ENCODE measurements at places on chromosomes 13 and 19.

GRCh38 chr13:60120617-60121336 is 43.0 kb downstream of the DIAPH3 start:
- no peak for DNase-seq

DNA sequence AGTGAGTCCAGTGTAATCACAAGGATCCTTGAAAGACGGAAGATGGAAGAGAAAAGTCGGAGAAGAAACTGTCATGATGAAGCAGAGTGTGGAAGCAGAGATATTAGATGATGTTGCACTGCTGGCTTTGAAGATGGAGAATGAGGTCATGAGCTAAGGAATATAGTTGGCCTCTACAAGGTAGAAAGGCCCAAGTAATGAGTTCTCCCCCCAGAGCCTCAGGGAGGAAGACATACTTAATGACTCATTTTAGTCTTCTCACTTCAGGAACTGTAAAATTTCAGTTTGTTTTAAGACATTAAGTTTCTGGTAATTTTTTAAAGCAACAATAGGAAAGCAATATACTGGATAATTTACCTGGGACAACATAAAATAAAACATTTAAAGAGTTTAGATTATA is 1331.5 kb upstream of the PCDH20 start:
- DNase-seq: no peak

DNA sequence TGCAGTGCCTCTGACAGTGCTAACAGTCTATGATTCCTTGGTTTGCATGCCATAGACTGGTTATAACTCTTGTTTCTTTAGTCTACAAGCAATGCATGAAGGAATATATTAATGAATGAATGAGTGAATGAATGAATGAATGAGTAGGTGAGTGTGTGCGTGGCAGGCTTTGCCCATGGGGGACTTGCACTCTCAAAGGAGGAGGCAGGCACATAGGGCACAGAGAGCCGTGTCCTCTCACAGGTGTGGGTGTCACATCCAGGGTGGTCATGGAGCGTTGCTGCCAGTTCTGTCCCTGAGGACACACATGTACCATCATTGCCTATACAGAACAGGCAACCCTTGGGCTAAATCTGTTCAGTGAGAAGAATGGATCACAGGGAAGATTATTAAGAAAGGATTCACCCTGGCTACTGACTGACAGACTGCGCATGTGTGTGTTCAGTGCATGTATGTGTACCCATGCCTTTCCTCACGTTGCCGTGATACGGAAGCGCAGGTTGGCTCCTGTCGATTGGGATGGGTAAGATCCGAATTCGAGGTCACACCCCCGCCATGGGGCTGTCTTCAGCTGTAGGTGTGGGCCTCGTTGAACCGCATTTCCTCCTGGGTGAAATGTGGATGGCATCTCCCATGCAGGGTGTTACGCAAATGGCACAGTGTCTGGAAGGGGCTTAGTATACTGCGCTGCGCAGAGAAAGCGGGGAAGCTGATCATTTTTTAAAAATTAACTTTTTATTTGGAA is 161.4 kb downstream of the STK24 start:
- DNase-seq: no peak

- DNase-seq: no peak
Observed at GRCh38 chr13:31331068-31331467, 131.3 kb downstream of the B3GLCT start.

DNA sequence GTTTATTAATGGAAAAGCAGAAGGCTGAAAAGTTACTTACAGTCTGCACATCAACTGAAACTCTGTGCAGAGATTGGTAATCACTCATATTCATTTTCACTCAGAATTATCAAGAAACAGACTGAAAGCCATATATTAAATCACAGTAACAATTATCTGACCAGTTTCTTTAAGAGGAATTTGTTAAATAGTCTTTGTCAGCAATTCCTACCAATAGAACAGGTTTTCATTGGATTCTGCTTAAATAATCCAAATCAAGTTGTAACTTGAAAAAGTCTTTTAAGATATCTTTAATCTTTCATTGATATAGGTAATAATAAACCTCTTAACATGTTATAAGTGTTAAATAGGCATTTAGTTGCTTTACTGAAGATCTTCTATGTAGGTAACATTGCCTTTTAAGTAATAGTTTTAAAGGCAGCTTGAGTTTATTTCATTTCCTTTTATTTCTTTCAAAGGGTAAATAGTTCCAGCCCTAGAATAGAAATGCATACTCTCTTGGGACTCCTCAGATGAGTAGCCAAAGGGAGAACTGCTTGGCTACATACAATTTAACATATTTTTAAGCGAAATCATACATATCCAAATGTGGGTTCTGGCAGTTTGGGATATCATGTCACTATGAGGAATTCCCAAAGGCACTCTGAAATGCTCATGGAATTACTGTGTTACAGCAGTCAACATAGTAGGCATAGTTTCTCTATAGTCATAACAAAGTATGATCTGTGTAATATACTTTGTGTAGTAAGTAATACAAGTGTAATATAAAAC is 326.0 kb upstream of the SPRY2 start:
- DNase-seq: no peak

DNA sequence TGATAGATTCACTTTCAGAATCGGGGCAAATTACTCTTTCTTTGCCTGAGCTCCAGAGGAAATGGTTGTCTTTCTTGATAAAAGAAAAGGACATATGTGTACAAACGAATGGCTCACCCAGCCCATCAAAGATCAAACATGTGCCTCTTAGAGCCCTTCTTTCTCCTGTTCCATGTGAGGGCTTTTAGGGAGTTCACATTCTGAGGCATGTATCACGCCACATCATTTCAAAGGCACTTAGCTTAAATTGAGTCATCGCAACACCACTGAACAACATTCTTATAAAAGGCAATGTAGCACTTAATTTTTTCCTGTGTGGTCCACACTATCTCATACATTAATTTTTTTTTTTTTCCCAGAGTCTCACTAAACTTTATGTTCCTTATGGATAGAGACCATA is 521.0 kb downstream of the SUCLA2 start:
- DNase-seq: no peak

DNA sequence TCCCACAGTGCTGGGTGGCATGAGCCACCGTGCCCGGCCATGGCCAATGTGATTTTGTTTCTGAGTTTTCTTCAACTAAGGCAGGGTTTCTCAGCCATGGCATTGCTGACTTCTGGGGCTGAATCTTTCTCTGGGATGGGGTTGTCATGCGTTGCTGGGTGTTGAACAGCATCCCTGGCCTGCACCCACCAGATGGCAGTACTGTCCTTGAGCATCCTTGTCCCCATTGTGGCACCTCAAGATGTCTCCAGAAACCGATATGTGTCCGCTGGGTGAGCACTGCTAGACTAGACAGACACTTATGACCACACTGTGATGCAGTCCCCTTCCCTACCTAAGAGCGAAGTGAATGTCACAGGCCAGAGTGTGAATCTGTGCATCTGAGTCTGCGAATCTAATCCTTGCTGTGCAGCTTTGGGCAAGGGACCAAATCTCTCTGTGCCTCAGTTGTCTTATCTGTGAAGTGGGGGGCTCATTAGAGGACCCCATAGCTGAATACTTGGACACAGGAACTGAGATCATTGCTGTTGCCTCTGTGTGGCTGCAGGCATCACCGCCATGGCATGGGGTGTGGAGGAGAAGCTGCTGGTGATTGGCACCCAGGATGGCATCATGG is 50.3 kb upstream of the SIN3B start:
- no peak for DNase-seq

- no peak for DNase-seq
Observed at GRCh38 chr13:75803164-75803611, 167.1 kb downstream of the LMO7 start.

GRCh38 chr19:13299838-13300237 is 149.6 kb downstream of the IER2 start:
- DNase-seq: no peak

Data from mesothelial cell of epicardium (in vitro differentiated cells).